ENCODE measurements at places on chromosomes 2 and 18.

DNA sequence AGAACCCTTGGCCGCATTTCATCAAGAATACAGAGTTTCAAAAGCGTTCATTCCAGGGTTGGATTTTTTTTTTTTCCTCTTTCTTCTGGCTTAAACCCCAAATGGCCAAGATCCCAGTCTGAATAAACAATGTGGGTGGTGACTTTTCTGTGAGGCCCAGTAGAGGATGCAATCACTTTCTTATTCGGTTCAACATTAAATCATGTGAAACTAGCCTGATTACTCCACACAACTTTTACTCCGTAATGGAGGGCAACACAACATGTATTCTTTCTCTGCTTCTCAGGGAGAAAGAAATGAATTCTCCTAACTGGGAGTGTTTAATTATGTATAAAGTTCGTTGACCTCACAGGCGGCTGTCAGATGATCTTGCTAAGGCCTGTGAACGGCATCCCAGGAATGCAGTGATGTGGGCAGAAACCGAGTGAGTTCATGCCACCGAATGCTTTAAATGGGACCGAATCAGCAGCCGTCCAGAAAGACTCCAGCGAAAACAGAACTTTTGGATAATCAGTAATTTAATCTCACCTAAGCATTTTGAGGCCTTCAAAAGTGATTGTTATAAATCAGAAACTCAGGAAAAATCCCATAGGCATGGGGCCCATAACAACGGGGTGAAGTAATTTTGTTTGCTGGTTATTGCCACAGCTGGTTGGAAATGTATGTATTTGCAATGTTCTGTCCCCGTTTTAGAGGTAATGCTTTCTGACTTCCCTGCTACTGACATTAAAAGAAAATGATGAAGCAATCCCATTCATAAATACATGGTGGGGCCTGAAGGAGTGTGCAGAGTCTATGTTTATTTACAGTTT, 81.5 kb downstream of the BCL2 start:
- no peak for DNase-seq

GRCh38 chr2:214395040-214395439, 15.8 kb upstream of the VWC2L start:
- DNase-seq, result no peak

DNA sequence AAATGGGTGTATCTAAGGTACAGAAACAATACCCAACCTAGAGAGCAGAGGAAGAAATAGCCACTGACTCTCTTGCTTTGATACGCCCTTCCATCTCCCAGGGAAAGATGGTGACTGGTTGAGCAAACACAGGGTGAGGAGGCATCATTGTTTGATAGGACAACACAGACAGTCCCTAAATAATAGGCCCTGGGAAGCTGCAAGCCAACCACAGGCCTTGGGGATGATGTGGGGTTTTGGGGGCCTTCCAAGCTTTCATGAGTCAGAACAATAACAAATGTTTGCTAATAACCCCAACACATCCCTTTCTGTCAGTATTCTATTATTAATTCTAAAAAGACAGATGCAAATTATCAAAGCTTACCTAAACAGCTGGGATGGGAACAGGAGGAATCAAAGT, 9.8 kb downstream of the LGALSL start:
- DNase-seq, result no peak

DNA sequence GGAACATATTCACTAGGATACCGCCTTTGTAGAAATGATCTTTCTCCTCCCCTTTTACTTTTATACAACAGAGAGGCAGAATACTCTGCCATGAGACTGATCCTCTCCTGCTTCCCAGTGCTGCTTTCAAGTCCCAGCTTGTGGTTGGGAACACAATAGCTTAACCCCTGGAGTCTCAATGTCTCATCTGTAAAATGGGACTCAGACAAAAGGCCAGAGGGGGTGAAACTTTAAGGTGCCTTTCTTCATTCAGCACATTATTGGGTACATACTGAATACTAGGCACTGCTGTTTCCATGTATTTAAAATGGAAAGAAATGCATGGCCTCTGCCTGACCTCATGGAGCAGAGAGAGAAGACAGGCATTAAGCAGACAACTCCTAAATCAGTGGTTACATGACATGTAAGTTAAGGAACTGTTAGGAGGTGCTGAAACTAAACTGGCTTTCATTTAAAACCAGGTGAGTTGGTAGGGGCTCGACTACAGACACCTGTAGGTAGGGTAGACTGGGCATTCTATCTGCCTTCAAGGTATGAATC, 53.8 kb downstream of the MAP4K4 start:
- no peak for DNase-seq

DNA sequence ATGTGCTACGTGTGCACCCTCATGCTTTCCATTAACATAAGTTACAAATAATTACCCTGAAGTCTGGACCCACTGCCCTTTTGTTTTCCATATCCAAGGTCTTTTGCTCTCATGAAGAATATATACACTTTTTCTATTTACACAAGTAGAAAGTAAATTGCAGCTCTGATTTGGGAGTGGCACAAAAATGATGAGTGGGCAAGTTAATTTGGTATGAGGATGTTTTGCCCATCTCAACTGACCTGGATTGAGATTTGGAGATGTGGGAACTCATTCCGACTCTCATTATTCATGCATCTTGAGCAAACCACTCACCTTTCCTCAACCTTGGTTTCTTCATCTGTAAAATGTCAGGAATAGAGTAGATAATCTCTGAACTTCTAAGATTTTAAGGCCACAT, 53.6 kb upstream of the TMEM17 start:
- DNase-seq, result no peak

DNA sequence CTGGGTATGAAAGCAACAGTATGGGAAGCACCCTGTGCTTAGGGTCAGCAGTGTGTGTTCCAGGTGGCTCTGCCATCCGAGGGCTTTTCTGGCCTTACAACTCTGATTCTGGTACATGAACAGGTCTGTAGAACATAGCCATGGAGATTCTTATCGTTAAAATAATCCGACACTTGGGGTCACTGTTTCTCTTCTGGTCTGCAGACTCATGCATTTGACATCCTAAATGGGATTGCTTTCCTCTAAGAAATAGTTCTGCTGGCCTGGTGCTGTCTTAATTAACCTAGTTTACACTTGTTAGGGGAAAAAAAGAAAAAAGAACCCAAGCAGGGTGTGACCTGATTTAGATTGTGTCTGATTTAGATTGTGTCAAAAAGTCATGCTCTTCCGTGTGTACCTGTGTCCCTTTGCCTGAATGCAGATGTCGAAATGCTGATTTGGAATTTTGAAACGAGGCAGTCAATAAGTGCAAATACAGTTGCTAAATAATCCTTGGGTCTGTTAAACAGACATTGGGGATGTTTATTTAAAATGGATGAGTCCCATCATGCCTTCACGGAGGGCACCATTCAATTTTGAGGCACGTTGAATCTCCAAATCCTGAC, 59.6 kb downstream of the TRPM8 start:
- no peak for DNase-seq

GRCh38 chr2:236307641-236308040, 43.4 kb upstream of the ASB18 start:
- no peak for DNase-seq

- no peak for DNase-seq
These were observed 36.6 kb upstream of the GATA6 start for GRCh38 chr18:22132763-22133162.

DNA sequence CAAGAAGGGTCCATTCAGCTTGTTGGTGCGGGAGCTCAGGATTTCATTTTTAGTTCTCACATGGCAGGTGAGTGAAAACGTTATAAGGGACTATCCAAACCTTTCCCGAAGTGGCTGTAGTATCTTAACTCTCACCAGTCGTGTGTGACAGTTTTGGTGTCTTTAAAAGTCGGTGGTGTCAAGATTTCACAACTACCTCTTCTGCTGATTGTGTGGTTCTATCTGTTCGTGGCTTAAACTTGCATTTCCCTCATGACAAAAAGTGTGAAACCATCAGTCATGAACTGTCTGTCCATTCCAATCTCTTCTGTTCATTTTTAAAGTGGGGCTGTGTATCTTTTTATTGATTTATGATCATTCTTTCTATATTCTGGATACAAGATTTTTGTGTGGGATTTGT, 3.8 kb upstream of the AQP12B start:
- DNase-seq, result no peak

- DNase-seq, result peak; percentile 80
These were observed 167.1 kb downstream of the ZFP36L2 start for GRCh38 chr2:43059183-43059897.

DNA sequence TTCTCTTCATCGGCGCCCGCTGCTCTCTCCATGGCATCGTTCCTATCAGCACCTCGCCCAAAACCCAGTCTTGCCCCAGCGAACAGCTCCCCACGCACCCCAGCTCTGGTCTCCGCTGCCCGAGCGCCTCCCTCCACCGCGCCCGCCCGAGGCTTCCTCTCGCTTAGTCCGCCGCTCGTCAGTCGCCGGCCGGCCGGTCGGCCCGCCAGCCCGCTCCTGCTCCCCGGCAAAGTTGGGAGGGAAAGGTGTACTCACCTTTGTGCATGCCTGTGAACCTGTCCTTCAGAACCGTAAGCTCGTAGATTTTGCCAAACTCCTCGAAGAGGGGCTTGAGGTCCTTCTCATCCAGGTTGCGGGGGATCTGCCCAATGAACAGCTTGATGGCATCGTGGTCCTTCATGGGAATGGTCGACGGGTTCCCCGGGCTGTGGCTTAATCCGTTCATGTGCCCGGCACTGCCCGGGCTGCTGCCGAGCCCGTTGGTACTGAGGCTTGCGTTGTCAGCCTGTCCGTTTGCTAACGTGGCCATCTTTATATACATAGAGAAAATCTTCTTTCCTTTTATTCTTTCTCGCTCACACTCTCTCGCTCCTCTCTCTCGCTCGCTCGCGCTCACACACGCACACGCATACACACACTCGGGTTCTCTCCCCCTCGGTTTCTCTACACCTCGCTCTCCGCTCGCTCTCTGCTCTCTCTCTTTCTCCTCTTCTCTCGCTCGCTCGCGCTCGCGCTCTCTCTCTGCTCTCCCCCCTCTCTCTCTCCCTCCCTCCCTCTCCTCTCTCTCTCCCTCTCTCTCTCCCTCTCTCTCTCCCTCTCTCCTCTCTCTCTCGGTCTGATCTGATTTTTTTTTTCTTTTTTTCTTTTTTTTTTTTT, at the start of gene CELF4:
CELF4 (minus strand) TSS at position 698 of the 876 bp plus-strand sequence.
- no peak for DNase-seq

DNA sequence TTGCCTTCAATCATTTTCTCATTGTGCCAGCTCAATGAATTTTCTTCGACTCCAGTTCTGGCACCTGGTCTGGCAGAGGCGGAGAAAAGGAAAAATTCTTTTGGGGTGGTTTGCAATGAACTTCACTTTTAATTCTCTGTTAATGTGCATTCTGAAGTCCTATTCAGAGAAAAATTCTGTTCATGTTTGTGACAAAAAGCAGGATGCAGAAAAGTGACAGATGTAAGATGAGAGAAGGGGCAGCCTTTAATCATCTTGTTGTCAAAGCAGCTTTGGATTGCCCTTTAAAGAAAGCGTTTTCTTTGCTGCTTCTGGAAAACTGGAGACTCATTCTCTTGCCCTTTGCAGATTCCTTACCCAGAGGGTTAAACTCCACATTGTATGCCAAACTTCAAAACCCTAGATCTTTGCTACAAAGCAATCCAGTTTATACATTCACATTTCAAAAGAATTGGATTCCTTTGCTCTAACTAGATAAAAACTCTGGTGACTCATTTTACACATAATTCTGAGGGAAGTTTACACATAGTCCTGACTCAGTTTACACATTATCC, 94.6 kb upstream of the CAVIN2 start:
- DNase-seq, result no peak

DNA sequence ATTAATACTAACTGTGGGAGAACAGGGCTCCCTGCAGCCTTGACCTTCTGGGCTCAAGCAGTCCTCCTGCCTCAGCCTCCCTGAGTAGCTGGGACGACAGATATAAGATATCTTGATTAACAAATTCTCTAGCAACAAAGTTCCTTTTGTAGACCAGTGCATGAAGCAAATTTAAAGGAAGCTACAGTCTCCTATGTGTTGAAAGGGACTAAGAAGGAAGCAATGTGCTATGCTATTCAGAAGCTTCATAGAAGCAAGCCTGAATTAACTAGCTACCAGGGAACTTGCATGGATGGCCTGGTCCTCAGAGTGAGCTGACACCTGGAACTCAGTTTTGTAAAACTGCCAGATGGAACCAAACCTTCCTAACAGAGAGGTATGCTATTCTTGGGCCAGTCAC, 33.2 kb downstream of the RAPH1 start:
- no peak for DNase-seq

DNA sequence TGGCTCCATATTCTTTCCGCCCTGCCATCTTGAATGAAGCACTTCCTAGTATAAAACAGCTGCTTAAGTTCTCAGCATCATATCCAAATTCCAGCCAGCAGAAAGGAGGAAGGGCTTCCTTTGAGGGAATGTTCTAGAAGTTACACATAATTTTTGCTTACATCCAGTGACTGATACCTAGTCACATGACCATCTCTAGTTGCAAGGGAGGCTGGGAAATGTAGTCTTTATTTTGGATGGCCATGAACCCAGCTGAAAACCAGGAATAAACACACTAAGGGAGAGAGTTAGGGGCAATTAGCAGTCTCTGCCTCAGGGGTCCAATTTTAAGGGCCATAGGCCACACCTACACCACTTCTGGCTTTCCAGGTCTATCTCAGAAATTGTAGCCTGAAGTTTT, 57.8 kb upstream of the LMAN1 start:
- no peak for DNase-seq

GRCh38 chr18:47265197-47265596, 13.7 kb upstream of the SKOR2 start:
- DNase-seq, result no peak

DNA sequence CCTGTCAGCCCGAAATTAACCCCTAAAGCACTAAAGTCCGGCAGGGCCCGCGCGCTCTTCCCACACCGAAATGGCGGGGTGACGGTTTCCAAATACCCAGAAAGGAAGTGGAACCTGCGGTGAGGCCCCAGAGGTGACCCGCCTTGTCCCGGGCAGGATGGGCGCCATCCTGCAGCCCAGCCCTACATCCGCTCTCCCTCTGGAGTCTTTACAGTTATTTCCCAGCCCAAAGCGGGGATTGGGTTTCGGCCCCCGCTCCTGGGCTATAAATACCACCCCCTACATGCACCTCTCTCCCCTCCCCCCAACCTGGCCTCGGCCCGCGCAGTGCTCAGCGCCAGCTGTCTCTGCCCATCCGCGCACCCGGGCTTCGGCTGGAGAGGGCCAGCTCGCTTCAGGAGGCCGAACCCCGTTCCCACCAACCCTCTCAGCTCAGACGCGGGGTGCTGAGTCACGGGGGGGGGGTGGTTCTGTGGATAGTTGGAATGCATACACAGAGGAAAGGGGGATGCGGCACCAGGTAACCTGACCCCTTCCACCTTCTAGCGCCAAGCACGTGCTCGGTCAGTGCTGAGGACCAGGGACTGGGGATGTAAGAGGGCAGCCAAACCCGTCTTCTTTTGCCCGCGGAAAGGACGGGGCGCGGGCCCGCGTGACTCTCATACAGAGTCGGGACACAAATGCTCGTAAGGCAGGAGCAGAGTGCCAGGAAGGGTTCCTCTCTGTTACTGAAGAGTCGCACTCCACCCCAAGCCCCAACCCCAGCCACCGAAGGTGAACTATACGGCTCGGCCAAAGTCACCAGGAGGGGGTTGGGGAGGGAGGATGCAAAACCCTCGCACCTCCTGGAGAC, at the start of gene TUBA4B:
TUBA4B (plus strand) TSS at position 344 of the 853 bp plus-strand sequence; CDS start at position 509, 165 bp downstream.
- DNase-seq, result peak; percentile 69

DNA sequence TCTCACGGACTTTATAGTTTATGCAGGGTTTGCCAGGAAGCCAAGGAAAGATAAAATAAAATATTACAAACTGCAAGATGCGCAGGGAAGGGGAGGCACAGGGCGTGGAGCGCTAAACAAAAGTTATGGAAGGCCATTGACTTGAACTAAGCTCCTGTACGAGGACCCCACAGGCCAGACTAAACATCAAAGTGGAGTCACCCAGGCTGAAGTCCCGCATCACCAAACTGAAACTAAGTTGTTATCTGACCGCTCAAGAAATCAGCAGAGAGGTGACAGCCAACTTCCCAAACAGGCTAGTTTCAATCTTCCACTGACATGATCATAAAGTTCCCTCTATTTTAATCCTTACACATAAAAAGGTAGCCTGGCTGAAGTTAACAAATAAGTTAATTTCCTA, 90.5 kb upstream of the YWHAQ start:
- DNase-seq, result no peak
